ENCODE measurements at places on chromosomes 11 and 22.

DNA sequence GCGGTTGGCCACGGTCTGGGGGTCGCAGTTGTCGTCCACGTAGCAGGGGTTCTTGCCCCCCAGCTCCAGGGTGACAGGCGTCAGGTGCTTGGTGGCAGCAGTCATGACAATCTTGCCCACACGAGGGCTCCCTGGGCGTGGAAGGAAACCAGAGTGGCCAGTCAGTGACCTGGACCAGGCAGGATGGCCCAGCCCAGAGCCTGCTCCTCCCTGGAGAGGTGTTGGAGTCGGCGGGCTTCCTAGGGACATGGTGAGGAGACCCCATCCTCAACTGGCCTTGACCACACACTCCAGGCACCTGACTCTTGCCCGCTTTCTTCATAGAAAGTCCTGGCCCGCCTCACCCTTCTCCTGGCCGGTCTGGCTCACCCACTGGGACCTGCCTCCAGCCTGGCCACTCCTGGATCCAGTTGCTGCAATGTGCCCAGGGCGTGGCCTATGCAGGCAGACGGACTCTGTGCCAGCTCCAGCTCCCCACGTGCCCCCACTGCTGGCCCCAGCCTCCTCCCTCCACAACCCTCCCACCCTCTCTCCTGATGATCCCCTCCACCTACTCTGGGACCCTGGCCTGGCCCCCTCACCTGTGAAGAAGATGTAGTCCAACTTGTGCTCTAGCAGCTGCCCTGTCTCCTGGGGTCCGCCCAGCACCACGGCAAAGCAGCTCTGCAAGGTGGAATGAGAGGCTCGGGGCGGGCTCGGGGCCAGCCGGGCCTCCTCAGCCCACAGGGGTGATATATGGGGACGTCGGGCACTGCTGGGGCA is 8.7 kb downstream of the ALDH3B2 start:
- DNase-seq = no peak

DNA sequence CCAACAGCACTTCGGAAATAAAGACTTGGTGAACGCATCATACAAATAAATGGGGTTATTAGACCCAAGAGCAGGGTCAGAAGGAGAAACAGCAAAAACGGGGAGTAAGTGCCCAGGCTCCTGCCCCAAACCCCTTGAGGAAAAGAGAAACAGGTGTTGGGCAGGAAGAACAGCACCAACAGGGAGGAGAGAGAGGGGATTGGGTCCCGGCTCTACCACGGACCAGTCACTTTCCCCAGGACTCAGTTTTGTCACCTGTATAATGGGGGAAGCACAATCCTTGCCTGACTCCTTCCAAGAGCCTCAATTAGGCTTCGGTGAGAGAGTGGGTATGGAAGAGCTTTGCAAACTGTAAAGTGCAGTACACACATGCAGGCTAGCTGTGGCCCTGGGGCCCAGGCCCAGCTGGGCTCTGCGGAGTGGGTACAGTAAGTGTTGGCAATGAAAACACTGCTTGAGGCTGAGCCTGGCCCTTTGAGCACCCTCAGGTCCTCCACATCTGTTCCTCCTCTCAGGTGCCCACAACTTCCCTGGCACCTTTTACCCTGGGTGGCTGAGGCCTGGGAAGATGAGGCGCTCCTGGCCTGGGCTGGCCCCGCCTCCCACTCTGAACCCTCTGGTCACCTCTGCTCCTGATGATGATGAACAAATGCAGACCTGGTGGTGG is 8.9 kb downstream of the SLC29A2 start:
- no peak for DNase-seq

- DNase-seq = no peak
Measured at GRCh38 chr11:58771458-58771855, 39.7 kb upstream of the GLYAT start.

DNA sequence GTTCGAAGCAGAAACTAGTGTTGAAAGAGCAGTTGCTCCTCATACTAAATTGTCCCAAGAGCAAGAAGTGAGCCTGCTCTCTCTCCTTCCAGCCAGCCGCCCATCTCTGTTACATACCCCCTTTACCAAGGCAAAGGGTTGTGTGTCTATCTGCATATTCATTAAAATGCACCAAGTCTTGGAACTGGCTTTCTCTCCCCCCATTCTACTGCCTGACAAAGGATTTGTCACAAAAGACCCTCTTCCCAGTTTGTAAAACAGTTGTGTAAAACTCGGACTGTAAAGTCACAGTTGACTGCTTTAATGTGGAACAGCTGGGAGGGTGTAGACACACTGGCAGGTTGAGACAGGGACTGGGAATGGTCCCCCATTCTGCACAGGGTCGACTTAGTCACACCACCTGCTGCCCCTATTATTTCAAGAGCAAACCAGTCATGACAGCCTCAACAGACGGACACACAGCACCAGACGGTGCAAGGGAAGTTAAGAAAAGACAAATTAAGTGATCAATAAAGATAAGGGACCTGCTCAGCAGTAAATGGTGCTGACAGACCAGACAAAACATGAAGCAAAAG is 60.0 kb upstream of the HTATIP2 start:
- DNase-seq = no peak

- DNase-seq = no peak
Measured at GRCh38 chr11:80024119-80024518, 583.3 kb upstream of the TENM4 start.

DNA sequence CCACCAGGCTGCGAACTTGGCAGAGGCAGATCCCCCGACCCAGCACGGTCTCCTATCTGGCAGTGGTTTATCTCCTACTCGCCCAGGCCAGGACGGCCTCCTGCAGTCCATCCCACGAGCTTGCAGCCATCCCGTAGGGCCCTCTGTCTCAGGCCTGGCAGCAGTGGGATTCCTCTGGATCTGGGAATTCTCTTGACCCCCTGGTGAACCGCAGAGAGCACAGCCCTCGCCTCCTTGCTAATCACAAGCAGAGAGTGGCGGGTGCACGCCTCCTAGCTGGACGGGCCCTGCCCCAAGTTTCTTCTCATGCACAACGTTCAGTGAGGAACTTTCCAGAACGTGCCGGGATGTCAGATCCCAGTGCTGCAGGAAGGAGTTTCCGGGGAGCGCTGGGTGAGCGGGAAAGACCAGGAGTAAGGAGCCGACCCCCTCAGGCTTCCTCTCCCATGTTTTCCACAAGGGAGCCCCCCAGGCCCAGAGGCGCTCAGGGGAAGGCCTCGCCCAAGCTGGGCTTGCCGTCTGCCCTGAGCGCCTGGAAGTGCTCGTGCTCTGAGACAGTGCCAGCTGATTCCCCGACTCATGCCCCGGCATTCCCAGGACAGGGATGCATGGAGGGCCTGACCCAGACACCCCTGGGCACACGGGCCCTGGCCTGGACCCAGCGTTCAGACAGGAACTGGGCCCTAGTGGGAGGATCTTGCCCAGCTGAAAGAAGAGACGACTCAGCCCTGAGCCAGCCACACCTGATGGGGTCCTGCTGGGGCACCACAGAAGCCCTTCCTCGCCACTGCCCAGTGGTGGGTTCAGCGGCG is 24.6 kb downstream of the IGF2 start:
- DNase-seq = no peak

DNA sequence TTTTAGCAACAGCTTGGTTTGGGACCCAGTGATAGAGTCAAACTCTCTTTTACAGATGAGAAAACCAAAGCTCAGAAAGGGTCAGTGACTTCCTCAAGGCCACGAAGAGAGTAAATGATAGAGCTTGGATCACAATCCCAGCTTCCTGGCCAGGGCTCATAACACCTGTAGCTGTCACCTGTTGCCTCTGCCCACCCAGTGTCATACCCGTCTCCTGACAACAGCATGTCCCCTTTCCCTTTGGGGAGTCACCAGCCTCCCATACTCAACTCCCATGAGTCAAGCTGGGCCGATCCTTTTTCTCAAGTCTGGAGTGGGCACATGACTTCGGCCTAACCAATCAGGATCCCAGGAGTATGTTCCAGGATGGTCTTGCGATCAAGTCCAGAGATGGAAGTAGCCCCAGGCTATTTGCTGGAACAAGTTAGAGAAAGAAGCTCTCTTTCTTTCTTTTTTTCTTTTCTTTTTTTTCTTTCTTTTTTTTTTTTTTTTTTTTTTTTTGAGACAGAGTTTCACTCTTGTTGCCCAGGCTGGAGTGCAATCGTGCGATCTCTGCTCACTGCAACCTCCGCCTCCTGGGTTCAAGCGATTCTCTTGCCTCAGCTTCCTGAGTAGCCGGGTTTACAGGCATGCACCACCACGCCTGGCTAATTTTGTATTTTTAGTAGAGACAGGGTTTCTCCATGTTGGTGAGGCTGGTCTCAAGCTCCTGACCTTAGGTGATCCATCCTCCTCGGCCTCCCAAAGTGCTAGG is 27.8 kb upstream of the MYH9 start:
- no peak for DNase-seq

DNA sequence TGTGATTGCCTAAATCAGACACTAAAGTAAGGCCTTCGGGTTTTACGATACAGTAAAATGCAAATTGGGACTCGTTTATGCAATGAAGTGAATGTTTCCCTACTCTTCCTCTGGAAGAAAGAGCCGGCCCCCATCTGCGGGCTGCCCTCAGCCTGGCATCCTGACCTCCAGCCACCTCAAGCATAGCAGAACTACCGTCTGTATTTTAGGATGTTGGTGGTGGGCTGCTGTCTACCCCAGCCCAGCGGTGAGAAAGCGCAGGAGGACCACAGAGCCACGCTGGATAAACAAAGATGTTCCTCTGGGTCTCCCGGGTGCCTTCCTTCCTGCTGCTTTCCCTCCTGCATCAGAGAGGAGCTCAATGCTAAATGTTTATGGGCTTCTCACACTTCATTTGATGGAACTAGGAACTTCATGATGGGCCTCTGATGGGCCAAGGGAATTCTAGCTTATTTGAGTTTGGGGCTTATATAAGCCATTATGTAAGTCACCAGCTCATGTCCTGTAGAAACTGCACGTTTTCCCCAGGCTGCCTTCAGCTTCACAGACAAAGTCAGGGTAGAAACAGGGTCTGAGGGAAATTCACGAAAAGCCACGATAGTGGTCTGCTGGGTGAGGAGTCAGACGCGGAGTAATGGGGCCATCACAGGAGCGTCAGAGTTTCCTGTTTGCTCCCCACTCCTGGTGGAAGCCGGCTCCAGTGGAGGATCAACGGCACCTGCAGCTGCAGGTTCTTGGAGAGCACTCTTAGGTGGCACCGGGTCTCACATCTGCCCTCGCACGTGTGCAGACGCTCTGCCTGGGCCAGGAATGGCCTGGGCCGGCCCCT is 287.4 kb downstream of the BRD1 start:
- no peak for DNase-seq

DNA sequence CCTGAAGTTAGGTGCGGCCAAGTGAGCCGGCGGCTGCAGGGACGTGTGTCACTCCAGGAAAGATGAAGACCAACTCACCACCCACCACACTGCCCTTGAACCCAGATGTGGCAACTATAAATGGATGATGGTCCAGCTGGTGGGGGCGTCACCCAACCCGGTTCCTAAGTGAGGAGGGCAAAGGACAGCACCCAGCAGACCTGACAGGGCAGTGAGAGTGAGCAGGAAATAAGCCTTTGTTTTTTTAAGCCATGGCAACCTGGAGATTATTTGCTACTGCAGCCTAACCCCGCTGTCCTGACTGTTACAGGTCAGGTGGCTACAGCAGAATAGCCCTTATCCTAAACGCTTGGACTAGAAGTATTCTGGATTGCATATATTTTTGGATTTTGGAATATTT is 228.9 kb downstream of the CTTN start:
- DNase-seq = no peak

DNA sequence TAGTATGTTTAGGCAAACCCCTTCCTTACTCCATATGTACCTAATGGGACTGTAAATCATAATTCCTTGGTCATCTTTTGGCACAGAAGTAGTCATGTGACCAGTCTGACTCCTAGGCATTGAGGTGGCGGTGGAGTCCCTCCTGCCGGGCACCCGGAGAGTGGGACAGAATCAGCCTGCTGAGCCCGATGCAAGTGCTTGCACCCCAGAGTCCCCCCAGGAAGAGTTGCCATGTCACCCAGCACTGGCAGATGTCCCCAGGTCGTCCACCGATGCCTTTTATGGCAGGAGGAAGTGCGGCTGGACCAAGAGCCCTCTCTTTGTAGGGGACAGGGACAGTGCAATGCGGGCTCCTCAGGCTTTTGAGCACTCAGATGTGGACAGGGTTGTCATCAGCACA is 500.3 kb downstream of the NELL1 start:
- DNase-seq = no peak

GRCh38 chr11:115657586-115657985 is 153.4 kb upstream of the CADM1 start:
- no peak for DNase-seq

DNA sequence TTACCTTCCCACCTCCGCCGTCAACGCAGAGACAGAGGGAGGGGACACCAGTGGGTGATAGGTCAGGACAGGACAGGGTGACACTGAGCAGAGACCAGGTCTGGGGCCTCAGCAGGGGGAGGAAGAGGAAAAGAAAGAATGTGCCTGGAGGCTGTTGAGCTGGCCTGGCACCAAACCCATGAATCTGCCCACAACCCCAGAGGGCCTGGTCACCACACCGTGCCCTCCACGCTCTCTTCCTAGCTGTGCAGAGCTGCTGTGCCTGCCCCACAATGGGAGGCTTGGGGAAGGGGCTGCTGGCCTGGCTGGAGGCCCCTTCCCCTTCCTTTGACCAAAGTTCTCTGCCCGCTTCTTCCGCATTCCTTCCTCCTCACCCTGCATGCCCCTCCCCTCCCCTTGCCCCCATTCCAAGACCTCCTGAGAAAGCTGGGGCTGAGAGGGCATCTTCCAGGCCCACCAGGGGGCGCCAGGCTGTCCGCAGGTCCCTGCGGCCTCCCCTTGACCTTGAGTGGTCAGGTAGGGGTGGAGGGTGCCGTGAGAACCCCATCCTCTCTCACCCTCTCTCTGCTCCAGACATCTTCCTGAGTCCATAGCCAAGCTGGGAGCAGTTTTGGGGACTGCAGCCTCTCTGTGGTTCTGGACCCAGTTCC is 11.0 kb upstream of the CACNA1I start:
- no peak for DNase-seq

DNA sequence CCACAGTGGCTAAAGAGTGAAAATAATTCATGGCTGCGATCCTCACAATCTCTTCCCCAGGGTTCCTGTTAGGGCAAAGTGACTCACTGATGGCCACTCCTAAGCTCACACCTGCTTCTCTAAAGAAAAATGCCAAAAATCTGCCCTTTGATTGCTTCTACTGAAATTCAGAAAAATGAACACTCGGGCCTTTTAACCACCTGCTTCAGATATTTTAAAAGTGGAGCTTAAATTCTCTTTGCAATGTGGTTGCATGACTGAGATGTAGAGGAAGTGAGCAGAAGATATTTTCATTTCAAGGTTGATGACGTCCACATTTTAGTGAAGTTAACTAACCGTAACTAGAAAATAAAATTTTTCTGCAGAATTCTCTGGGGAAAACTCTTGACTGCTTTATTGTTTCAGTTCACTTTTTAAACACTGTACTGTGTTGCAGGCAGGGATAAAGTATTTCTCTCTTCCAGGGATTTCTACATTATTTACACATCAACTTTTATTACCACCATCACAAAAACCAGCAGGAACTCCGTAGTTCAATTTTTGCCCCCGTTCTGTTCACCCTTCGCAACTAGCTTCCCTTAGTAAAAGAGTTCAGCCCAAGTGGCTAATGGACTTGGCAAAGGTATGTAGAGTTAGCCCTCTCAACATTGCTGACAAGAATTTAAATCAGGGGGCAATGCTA is 8.5 kb downstream of the RAB30 start:
- DNase-seq = peak; percentile 82

- DNase-seq = no peak
Measured at GRCh38 chr11:96459751-96460150, 69.9 kb downstream of the JRKL start.

All from GM06990 (cell line).